Tongue (tissue), 3 donors: ENCODE measurements at places on chromosomes 6 and 20. TPM values are rescaled to one million over a fixed set of nuclear protein-coding genes. Genes with fewer than 3 reads are reported as not detected.

The KIF6 gene
- total RNA-seq: 2.4 TPM

The MLIP gene
- total RNA-seq: 51.3 TPM

The LY6G6C gene
- total RNA-seq: 1.1 TPM

The GNAS-AS1 gene
- 2.5 TPM for total RNA-seq

The LZTS3 gene
- total RNA-seq: 5.9 TPM

The CNKSR3 gene
- 14.8 TPM for total RNA-seq

The TCF15 gene
- 4.0 TPM for total RNA-seq

DNA sequence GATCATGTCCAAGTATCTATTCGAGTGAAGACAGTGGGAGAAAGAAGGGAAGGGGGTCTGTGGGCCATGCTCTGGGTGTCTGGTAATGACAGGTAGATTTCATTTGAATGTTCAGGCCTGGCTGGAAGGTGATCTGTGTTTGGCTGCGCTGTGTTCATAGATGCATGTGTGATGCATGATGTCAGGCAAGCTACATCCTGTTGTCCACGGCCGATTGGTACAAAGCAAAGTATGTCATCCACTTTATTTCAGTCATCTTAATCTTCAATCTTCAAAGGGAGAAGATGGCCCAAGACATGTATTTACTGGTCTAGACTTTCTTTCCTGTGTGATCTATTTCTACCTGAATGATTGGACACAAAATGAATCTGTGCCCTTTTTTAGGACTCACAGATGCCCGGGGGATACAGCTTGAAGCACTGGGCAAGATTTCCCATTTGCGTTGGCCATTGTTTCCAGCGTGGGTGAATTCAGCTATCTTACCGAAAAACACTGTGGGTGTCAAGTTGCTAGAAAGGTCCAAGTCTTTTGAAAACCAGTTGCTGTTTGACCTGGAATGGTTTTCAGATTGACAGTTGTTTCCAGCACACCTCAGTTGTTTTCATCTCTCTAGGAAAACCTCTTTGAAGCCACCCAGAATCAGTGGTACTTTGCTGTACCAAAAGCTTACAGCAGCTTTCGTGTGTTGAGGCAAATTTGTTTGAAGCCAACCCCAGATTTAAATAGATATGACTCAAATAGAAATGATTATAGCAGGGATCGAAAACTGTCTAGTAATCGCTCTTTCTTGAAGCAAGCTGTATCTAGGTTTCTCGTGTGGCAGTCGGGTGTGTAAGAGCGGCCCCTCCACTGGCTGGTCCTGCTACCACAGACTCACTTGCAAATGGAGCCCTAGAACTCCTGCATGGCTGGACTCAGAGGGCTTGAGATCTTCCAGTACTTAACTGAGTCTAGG, 27.2 kb downstream of the DUSP22 start:
- no peak for DNase-seq

- no peak for DNase-seq
These were observed 256.7 kb downstream of the CLIC5 start for GRCh38 chr6:45758787-45759471.

- DNase-seq: no peak
These were observed 262.9 kb downstream of the ADGB start for GRCh38 chr6:146861716-146862115.

DNA sequence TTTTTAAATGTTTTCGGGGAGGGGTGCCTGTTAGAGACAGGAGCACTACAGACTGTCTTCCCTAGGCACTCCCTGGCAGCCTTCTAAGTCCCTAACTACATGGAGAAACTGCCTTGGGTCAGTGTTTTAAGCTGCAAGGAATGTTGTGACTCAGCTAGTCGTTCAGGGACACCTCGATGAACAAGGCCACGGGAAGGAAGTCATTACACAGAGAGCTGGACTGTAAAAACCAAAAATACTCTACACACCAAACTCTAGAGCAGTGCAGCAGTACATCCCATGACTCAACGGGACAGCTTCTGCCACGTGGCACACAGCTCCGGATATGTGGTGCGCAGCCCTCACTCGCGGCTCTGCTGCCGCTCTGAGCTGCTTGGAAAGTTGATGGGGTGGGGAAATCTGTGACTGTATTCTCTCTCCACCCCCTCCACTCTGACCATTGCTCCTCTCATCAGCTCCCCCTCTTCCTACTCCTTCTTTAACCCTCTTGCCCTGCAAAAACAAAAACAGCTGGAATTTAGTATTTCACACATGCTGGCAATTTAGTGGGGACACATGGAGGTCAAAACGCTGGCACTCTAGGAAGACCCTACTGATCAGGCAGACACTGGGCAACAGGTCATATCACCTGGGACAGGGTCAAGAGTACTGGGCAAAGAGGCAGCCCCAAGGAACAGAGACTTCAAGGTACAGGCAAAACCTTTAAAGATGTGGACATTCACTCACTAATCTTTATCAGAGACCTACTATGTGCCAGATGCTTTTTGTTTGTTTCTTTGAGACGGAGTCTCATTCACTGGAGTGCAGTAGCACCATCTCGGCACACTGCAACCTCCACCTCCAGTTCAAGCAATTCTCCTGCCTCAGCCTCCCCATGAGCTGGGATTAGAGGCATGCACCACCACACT, 10.9 kb upstream of the LPIN3 start:
- peak; percentile 56 for DNase-seq

DNA sequence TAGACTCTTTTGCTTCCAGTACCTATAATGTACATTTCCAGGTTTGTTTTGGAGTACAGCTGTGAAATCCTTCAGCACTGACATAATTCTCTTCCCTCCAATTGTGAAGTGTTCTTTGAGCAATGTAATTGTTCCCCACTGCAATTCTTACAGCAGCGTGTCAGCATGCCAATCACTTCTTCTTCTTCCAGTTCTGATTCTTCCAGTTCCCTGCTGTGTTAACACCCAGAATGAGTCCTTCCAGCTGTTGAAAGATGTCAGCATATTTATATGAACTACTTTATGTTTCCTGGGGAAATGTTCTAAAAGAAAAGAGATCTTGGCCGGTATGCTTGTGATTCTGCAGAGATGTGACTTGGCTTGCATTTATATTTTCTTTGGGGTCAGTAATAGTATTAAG, 213.9 kb downstream of the UNC5CL start:
- DNase-seq: peak; percentile 50

GRCh38 chr6:169890049-169890448, 138.6 kb downstream of the ERMARD start:
- peak; percentile 8 for DNase-seq

GRCh38 chr20:33751775-33752174, 20.0 kb downstream of the ZNF341 start:
- no peak for DNase-seq

GRCh38 chr20:59731376-59731775, 127.0 kb downstream of the PHACTR3 start:
- peak; percentile 60 for DNase-seq

DNA sequence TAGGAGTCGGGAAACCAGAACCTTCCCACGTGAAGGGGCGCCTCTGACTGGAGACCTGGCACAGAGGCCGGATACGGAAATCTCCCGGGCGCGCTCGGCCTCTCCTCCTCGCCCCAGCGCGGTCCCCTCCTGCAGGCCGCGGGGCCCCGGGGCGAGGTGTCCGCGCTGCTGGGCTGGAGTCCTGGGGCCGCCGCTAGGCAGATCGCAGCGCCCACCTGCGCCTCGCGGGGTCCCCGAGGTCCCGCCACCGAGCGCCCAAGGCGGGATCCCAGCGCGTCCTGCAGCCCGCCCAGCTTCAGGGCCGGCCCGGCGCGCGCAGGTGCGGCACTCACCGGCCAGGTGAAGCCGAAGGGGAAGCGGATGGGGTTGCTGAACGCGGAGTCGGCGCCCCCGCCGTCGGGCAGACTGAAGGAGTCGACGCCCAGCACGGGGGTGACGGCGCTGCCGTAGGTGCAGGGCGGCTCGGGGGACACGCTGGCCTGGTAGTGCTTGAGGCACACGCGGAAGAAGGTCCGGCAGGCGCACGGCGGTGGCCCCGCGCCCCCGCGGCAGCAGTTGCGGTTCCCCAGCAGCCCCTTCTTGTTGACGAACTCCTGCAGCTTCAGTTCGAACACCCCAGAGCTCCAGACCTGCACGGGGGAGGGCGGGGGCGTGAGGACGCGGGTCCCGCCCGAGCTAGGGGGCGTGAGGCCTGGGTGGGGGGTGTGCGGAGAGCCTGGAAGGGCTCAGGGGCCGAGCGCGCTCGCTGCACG, 1.5 kb downstream of the DLL1 start:
- no peak for DNase-seq

DNA sequence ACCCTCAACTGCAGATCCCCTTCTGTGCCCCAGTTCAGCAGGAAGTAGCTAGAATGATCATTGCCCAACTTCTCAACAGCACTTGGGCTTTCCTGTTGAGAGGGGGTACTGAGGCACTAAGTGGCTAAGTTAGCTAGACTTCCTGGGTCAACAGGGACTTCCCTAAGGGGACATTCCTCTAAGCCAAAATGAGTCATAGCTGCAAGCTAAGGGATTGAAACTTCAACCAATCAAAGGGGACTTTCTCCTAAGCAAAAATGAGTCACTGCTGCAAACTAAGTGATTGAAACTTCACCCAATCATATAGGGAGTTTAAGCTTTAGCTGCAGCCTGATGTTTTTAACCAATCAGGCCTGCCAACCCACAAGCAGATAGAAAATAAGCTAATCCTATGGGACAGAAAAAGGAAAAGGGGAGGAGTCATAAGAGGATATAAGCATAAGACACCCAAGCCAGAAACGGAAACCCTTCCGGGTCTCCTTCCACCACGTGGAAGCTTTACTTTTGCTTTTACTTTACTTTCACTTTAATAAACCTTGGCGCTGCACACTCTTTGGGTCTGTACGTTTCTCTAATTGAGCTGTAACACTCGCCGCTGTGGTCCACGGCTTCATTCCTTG, 659.0 kb upstream of the HS3ST5 start:
- DNase-seq: no peak

- DNase-seq: no peak
These were observed 152.0 kb downstream of the PTPRK start for GRCh38 chr6:128368213-128368944.

- DNase-seq: no peak
These were observed 94.8 kb upstream of the SCAF8 start for GRCh38 chr6:154638369-154638768.

GRCh38 chr6:32885698-32886286, 31.8 kb downstream of the PSMB9 start:
- peak; percentile 89 for DNase-seq

- DNase-seq: no peak
These were observed 450.9 kb downstream of the GJA1 start for GRCh38 chr6:121886223-121886830.

- DNase-seq: peak; percentile 7
These were observed 343.4 kb downstream of the SMOC2 start for GRCh38 chr6:168784426-168784825.

DNA sequence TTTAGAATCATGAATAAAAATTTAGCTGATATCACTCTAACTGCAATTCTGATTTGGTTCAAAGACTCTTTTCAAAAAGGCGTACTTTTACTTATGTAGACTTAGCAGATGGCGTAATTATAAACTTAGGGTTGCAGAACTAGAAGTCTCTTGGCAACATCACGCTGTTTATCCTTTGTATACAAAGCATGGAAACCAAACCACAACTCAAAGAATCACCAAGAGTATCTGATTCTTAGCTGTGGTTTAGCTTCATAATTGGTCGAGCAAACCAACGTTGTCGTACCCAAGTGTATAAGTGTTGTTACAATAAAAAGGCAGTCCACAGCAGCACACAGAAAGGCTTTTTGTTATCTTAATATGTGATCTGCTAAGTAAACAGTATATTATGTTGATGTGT, 18.2 kb downstream of the STMND1 start:
- DNase-seq: no peak

GRCh38 chr6:24692003-24692402, 25.1 kb downstream of the ACOT13 start:
- DNase-seq: no peak
